Activated CD4-positive, alpha-beta T cell treated with anti-CD3 and anti-CD28 coated beads, Interleukin-2, amount 50 U/mL, for 4 hours (primary cell): ENCODE measurements at places on chromosomes 3 and 15.

DNA sequence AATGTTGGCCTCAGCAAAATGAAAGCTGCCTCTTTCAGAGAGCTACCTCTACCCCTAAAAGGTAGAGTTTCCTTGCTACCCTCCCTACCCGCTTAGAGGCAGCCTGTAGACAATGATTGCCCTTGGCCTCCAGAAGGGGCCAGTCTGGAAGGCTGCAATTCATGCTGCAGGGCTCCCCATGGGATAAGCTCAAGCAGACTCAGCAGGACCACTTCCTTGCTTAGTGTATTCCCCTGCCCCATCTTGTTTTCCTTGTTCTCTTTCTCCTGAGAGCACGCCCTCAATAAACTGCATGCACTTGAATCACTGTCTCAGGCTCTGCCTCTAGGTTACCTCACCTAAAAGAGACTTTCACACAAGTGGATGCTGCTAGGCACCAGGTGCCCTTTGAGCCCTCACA lies 134.0 kb upstream of the CTNNB1 start:
- no peak for DNase-seq

- no peak for DNase-seq
Measured at GRCh38 chr3:168828536-168828935, 732.8 kb upstream of the GOLIM4 start.

- no peak for DNase-seq
Measured at GRCh38 chr3:25486932-25487331, 58.9 kb downstream of the RARB start.

DNA sequence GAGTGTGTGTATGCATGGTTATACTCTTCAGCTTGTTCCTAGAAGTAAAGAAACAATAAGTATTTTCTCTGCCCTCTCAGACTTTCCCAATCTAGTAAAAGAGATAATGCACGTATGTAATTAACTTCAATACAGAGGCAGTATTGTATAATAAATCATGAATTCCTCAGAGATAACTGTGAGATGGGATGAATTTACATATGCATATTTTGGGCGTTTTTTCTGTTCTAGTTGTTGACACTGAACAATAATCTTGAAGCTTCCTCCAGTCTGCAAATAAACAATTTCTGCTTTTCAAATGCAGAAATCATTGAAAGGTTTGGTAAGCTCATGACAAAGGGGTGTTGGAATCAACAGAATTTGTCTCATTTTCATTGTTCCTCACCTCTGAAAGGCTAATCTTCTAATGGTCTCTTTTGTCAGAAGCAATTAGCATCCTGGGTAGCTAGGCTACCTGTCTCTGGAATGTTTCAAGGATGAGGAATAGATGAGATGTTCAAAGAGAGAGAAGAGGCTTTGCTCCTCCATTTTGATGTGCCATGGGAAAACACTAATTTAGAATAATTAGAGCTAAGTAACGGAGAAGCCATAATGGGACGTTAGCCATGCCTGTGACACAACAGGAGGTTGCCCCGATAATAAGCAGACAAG lies 43.3 kb upstream of the SIAH2 start:
- no peak for DNase-seq

- DNase-seq, result no peak
Measured at GRCh38 chr3:152403632-152404066, 134.9 kb downstream of the MBNL1 start.

DNA sequence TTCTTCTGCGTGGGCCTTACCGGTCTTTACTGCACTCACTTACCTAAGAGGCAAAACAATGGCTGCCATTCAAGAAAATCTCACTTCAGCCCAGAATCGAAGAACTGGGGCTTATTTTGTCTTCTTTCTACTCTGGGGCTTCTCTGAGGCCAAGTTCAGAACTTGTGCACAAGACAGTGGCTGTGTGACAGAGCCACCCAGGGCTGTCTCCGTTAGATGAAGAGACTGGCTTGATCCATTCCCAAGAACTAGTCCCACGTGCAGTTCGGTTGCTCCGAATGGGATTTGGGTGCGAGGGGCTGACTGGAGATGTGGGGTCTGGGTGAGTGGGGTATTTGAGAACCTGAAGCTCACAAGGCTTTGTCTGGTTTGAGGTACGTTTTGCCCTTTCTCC lies 795 bp upstream of the TCF12 start:
- DNase-seq, result no peak

DNA sequence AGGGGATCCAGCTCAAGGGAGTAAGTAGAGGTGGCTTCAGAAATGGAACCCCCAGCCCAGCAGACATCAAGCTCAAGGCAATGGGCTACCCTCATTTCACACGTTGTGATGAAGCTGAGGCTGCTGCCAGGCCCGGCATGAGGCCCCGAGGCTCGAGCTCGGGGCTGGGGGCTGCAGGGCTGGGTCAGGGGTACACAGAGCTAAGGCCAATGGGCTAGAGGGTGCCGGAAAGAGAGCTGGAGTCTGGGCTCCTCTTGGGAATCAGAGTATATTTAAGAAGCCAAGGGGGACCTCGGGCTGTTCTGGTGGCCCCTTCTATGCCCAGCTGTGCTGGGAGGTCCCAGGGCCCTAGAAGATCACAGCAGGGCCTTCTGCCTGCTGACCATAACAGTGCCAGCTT lies 7.4 kb downstream of the PRSS50 start:
- no peak for DNase-seq

- DNase-seq, result no peak
Measured at GRCh38 chr3:89297199-89297598, 189.8 kb downstream of the EPHA3 start.

- DNase-seq, result no peak
Measured at GRCh38 chr15:55319537-55320237, 665 bp downstream of the PIGB start.

- DNase-seq, result no peak
Measured at GRCh38 chr15:35470441-35470840, 75.5 kb downstream of the DPH6 start.

- no peak for DNase-seq
Measured at GRCh38 chr3:161568671-161569070, 72.1 kb downstream of the OTOL1 start.

- no peak for DNase-seq
Measured at GRCh38 chr3:120114376-120114775, 20.1 kb upstream of the GSK3B start.
